Inflammatory macrophage treated with lipopolysaccharide for 1 hour (primary cell): ENCODE measurements at places on chromosomes 7 and 10.
A peak's percentile ranks its signal among the peaks of the same experiment; 100 is the strongest.

DNA sequence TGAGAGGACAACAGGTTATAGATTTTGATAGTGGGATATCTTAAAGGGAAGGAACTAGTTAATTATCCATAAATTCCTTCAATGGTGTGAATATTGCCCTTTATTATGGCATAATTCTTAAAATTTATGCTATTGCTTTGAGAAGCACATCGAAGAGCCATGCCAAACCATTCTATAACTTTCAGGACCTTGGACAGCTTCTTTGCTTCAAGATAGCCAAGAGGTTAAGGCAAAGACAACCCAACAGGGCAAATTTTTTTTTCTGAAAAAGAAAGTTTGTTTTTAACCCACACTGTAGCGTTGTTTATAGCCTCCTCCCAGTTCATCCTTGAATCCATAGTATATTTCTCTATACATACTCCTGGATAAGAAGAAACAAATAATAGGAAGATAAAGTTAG, 103.2 kb downstream of the NRG3 start:
- DNase-seq = no peak

- DNase-seq = no peak
These were observed 64.3 kb upstream of the NRP1 start for GRCh38 chr10:33398796-33399195.

DNA sequence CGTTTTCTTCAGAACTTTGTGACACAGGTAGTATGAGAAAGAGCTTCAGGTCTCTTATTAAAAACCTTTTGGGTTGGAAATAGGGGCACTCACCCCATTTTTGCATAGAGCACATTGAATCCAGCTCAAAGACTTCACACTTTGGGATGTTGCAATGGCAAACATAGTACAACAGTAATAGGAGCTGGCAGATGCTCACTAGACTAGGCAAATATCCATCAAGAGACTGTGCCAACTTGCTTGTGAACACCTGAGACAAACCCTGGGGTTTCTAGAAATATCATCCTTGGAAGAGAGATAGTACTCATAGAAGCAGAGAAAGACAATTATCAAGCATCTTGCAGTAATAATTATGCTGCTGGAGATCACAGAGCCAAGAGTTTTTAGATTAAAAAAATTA, 280.0 kb downstream of the CACNA2D1 start:
- DNase-seq = no peak

GRCh38 chr7:94618126-94618525, 37.8 kb downstream of the SGCE start:
- DNase-seq = no peak

- no peak for DNase-seq
These were observed 225.2 kb downstream of the C7orf25 start for GRCh38 chr7:42686594-42687156.

- no peak for DNase-seq
These were observed 1.8 kb downstream of the LRMDA start for GRCh38 chr10:75433216-75433615.

- no peak for DNase-seq
These were observed at the start of gene CXCL12 for GRCh38 chr10:44385026-44385695. Gene CXCL12 (minus strand): TSS chr10:44385097. CDS start chr10:44385005, 92 bp downstream.

DNA sequence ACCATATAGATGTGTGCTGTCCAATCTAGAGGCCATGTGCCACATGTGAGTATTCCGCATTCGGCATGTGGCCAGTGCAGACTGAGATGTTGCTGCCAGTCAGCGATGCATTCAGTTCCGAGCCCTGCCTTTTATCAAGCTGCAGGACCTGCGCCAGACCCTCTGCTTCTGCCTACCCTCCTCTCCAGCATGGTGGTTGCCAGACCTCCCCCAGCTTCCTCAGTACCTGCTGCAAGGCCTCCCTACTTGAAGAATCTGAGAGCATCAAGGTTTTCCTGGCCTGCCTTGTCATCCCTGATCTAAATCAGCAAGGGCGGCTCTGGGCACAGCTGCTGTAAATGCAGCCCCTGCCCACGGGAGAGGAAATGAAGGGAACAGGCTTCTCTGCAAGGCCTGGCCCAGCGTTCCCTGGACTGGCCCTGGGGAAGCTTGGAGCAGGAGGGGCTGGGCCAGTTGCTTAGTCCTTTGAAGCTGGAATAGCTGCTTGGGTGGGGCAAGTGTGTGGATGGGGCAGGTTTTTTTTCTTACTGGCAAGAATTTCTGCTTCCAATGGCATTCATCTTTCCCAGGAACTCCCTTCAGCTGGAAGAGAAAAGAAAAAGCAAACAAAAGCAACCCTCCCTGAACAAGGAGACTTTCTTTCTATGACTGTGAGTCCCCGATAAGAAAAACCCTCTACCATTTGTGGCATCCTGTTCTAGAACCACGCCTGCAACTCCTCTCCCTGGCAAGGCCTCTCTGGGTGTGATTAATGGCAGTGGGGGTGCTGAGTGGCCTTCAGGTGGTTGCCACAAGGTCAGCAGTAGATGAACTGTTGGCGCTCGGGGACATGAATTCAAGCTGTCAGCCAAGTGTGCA, 93.0 kb downstream of the NHLRC2 start:
- no peak for DNase-seq

DNA sequence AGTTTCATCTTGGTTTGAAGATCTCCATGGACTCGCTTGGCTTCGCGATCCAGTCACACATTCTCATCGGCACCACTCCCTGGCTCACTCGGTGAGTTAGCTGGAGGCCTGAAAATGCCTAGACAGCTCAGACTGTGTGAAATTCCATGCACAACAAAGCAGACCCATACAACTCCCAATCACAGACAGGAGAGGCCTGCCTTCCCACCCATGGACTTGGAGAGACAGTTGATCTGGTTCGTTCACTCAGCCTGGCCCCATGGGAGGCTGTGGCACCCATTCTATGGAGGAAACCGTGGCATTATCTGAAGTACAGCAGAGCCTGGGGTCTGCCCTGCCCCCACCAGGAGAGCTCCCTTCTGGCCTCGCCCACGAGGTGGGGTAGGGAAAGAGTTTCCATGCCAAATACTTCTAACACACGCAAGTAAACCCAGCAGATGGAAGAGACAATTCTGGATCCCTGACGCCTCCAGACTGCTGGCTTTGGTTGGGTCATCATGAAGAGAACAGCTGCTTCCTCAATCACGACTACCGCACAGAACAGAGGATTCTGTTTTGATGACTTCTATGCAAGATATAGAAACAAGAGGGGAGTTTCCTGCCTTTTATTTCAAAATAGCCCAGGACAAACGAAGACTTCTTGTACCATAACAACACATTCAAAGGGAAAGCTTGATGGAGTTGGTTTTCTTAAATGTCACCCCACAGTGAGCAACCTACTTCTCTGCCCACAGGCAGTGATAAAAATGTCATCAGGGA, 15.9 kb downstream of the FAM53B start:
- peak; percentile 83 for DNase-seq

- DNase-seq = no peak
These were observed at the start of gene LRRN3 for GRCh38 chr7:111090846-111091245. Gene LRRN3 (plus strand): TSS chr7:111091127. CDS start chr7:111122773, 31,646 bp downstream.
